ENCODE measurements at places on chromosomes 3 and 15.
A peak's percentile ranks its signal among the peaks of the same experiment; 100 is the strongest.

DNA sequence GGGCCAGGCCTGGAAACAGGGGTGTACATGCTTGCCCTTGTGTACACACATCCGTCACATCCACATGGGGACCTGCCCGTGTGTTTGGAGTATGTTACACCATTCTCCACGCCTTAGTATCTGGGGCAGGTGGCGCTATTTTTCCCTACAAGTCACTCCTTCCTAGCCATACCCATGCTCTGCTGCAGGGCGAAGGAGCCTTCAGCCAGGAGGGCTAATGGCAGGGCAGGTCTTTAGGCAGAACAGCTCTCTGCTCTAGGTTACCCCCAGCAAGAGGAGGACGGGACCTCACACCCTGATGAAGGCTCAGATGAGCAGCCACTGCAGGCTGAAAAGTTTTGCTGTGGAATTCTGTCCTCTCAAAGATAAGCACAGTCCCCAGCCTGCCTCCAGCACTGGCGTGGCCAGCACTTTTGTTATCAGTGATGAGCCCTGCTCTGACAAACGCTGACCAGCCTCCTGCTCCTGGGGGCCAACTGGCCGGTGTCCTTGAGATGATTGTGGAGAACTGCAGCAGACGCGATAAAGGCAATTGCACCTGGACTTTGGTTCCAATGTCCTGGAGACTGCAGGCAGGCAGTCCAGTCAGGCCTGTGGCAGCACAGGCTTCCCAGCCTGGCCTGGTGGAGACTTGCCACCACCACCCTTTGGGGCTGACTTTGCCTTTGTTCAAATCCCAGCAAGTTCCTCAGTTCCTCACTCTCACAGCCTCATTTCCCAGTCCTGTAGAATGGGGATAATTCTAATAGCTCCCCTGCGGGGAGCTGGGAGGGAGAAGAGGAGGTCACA is 19.8 kb upstream of the PIGZ start:
- no peak for DNase-seq

DNA sequence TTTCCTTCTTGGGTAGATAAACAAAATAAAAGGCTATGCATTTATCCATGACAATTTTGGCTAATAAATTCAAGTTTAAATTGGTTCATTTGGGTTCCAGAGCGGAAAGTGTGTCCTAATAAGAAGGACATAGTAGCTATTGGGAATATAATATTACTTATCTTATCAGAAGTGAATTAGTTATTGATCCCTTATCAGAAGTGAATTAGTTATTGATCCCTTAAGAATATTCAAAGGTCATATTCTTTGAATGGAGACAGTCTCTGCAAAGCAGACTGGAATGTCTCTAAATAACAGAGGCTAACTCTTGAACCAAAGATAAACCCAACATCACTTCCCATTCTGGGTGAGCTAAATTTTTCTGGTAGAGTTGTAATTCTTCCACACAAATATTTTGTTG is 290.7 kb upstream of the BCHE start:
- DNase-seq = no peak

DNA sequence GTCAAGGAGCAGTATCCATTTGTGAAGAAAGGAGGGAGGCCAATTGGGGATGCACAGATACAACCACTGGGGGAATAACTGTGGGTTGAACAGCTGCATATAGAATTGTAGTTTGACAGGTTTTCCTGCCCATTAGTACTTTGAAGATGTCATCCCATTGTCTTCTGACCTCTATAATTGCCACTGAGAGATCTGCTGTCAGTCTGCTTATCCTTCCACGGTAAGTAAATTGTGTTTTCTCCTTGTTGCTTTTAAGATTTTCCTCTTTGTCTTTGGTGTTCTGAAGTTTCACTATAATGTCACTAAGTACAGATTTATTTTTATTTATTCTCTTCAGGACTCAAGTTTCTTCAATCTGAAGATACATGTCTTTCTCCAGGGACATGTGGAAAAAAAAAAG is 56.6 kb downstream of the MOBP start:
- DNase-seq = no peak

DNA sequence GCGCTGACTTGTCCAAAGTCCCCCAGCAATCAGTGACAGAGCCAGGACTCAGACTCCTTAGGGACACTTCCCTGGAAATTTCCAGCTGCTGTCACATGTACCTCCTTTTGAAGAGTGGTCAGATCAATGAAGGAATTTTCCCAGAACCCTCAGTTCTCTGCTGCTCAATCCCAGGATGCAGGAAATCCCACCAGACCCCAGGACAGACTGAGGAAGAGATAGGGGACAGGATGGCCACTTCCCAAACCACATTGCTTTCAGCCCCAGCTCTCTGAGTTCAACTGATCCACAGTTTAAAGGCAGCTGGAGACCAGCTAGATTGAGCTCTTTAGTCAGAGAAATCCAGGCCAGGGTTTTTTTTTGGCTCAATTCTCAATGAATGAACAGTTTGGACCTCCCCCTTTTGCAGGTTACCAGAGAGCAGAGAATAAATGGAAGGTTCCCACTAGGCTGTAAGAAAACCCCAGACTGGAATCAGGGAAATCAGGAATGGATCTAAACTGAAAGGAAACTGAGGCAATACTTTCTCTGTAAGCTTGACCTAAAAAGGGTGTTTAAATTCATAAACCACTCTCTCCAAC is 1.5 kb downstream of the CYP1A1 start:
- no peak for DNase-seq

- no peak for DNase-seq
These were observed 116.0 kb upstream of the PRICKLE2 start for GRCh38 chr3:64341296-64341695.

DNA sequence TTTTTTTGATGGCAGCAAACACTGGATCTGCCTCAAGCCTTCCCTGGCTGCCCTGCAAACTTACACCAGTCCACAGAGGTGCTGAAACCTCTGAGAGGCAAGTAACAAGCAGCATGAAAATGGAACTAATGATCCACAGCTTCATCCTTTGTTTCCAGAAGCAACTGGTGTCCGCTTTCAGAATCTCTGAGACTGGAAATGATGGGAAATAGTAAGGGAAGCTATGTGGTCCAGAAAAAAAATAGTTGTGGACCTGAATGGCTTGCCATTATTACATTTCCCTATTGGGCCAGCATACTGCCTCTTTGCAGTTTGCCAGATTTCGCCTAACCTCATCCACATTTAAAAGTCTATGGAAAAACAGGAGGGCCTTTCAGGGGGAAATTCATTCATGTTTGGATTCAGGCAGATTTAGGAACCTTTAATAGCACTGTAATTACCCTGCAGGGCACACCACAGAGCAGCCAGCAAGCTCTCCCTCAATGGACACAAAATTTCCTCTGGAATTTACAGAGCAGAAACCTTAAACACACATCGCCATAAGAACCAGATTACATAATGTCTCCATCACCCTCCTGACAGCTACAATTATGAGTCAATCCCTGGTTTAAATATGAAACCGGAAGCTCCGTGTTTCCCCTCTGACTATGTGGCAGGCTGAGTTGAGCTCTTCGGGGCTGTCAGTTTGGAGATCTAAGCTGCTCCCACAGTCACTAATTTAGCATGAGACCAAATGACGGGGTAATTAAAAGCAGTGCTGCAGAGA is 134.4 kb downstream of the TMCO5A start:
- DNase-seq = peak; percentile 67

DNA sequence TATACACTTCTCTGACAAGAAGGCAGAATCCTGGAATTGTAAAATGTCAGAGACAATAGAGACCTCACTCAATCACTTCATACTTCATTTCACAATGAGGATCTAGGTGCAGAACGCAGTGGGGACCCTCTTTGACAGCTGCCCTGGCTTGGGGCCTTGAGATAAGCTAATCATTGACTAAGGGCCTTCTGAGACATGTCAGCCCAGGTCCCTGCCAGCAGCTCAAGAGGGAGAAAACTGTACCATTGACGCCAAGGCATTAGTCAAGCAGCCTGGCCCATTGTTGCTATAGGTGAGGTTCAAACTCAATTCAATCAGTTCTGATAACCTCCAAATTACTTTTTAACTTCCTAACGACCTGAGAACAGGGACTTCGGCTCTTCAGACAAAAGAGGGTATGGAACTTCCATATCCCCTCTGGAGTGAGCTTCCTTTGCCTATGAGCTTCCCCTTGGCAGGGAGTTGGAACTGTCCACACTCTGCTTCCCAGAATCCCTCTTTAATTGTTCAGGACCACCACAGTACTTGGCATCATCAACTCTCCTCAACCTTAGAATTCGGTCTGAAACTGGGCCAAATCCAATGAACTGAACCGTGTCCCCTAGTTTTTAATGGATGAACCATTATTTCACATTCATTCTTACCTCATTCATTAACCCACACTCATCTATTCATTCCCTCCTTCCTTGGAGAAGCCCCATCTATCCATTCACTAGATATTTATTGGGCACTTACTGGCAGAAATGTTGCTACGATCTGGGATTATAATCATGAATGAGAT is 1.5 kb upstream of the CYP8B1 start:
- no peak for DNase-seq

DNA sequence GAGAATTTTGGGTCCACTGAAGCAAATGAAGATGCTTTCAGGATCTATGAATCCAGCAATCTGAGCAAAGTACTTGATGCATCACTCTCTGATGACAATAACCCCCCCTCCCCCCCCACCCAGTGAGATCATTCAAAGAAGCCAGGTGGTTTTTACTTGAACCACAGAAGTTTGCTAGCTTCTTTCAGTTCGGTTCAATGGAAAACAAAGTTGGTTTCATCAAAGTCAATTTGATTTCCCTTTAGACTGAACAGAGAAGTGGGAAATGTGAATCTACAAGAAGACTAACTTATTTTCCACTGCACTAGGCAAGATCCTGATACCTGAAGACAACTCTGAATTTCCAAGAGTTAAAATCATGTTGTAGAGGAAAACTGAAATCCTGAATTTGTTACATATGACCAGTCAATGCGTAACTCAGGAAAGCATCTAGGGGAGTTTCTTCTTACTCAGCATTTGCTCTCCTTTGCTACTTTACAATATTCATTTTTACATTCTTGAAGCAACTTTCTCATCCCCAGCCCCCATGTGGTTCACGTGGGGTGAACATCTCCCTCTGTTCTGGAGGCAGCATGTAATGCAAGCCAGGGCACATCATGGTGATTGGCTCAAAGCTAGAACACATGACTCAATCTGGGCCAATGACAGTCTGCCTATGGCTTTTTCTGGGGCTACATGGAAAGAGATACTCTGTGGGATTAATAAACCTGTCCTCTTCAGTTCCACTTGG is 572.6 kb downstream of the FOXP1 start:
- no peak for DNase-seq

DNA sequence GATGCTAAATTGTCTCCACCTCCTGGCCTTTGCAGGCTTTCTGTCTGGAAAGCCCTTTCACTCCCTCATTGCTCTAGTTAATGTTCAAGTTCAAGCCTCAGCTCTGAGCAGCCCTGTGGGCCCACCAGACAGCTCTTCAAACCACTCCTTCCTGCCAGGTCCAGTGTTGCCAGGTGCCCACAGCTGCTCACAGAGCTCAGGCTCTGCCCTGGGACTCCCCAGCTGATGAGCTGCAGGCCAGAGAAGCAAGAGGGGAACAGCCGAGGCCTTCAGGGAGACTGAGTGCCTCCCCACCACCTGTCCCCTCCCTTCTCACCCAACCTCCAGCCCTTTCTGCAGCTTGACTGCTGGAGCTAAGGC is 1.3 kb upstream of the ZBTB47 start:
- no peak for DNase-seq

DNA sequence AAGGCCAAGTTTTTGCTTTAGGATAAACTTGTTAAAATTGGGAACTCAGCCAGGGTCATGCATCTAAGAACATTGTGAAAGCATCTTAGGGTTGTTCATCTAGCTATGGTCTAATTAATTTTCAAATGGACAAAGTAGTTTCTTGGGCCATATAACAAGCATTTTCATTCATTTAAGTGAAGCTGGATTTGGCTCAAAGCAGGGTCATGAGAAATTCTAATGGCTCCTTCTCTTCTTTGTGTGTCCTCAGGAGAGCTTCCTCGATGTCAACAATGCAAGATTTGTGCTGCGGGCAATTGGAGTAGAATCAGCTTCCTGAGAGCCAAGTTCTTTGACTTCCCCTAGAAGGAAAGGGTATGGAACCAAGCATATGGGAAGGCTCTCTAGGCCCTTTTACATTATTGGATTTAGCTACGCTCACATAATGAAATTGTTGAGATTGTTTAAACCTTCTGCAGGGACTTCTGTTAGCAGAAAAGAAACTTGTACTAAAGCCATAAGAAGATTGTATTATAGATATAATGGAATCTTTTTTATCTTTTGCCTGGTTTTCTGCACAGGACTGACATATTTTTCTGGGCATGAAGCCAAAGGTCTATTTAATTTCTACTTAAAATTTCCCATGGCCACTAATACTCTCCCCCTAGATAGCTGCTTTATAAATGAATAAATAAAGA is 1.8 kb upstream of the SAMMSON start:
- DNase-seq = no peak

DNA sequence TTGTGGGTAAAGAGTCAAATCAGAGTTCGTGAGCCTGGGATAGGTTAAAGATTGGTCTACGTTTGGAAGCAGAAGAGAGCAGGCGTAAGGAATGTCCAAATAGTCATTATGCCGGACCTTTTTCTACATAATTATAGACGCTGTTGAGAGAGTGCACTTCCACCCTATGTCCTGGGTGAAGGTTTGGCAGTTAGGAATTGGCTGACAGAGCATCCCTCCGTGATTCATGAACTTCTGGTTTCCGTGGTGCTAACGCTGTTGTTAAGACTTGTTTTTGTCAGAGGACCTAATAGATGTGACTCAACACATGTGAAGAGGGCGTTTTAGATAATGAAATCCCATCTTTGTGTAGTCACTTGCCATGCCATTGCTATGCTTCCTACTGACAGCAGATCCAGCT is 1.1 kb downstream of the EAF1 start:
- no peak for DNase-seq

DNA sequence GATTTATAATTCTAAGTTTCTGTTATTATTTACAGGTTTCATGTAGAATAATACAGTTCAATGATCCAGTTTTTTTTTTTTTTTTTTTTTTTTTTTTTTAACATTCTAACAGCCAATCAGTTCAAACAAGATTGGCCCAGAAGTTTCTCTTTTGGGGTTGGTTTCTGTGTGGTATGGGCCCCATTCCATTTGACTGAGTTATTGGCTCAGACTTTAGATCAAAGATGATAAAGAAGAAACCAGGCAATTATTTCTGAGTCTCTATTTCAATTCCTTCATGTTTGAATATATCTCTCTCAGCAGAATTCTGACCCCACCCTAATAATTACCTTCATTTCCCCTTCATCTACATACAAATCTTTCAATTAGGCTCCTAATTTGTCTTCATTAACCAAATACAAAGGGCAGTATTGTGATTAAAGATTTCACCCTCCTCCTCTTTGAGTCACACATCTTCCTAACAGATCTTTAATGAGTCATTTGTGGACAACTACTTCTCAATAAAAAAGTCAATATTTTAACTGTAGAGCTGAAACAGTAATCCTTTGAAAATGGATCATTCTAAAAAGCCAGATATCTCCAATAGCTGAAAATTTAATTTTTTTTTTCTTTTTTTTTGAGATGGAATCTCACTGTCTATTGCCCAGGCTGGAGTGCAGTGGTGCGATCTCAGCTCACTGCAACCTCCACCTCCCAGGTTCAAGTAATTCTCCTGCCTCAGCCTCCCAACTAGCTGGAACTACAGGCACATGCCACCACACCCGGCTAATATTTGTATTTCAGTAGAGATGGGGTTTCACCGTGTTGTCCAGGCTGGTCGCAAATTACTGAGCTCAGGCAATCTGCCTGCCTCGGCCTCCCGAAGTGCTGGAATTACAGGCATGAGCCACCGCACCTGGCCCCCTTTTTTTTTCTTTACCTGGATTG is 878.8 kb downstream of the NAALADL2 start:
- DNase-seq = no peak

GRCh38 chr3:196609343-196609775 is 30.1 kb upstream of the NRROS start:
- DNase-seq = peak; percentile 89

GRCh38 chr15:89071471-89071870 is 16.8 kb upstream of the ABHD2 start:
- DNase-seq = no peak

GRCh38 chr3:64031540-64032508 is 8.5 kb upstream of the PSMD6 start:
- DNase-seq = no peak
